HTR-8/SVneo (cell line): ENCODE measurements at places on chromosomes 2 and 18.

GRCh38 chr18:13382954-13383827 lies 164.6 kb downstream of the LDLRAD4 start:
- DNase-seq = no peak

DNA sequence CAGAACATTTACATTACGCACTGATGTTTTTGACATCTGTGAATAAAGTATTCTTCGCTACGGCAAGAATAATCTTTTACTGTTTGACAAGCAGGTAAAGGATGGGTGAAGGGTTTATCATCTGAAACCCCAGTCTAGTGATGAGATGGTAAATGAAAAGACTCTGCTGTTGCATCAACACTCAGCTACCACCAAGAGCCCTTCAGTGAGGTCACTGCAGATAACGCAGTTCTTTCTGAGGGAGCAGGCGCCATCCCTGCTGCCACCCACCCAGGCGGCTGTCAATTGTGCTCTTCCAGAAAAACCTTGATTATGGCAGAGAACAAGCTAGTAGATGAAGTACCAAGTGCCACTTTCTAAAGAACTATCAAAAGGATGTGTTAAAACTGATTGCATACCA lies 58.7 kb downstream of the ABCG8 start:
- DNase-seq = no peak

DNA sequence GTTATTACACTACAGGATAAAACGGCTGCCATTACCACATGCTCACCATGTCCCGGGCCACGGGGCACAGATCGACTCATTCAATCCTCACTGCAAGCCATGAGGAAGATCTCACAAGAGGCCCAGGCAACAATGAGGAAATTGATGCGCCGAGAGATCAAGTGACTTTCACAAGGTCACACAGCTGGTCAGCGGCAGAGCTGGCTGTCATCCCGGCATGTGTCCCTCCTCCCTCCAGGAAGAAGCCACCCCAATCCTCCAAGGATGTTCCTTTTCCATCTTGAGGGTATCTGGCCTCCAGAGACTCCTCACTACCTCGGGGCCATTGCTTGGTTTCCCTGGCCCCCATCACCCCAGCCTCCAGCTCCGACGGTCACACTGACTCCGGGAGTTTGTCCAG lies 65.3 kb upstream of the GLI2 start:
- no peak for DNase-seq

GRCh38 chr2:9697909-9698308 lies 67.1 kb upstream of the YWHAQ start:
- no peak for DNase-seq
